ENCODE measurements at places on chromosomes 1 and 21.

GRCh38 chr1:108884968-108885367, 8.2 kb downstream of the GPSM2 start:
- no peak for DNase-seq

DNA sequence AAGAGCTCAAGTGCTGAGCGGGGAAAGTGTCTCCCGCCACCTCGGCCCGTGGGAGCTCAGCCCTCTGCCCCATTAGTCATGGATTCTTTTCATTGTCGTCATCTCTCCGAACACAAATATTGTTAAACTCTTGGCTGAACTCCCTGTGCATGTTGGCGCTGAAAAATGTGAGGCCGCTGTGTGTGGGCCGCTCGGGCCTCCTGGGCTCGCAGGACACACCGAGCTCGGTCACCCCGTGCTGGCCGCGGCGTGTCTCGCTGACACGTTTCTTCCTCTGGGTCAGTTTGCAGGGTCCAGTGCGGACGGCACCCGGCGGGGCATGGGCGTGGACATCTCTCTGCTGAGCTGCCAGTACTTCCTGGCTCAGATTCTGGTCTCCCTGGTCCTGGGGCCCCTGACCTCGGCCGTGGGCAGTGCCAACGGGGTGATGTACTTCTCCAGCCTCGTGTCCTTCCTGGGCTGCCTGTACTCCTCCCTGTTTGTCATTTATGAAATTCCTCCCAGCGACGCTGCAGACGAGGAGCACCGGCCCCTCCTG, 25.6 kb downstream of the SLC45A1 start:
- DNase-seq = no peak

DNA sequence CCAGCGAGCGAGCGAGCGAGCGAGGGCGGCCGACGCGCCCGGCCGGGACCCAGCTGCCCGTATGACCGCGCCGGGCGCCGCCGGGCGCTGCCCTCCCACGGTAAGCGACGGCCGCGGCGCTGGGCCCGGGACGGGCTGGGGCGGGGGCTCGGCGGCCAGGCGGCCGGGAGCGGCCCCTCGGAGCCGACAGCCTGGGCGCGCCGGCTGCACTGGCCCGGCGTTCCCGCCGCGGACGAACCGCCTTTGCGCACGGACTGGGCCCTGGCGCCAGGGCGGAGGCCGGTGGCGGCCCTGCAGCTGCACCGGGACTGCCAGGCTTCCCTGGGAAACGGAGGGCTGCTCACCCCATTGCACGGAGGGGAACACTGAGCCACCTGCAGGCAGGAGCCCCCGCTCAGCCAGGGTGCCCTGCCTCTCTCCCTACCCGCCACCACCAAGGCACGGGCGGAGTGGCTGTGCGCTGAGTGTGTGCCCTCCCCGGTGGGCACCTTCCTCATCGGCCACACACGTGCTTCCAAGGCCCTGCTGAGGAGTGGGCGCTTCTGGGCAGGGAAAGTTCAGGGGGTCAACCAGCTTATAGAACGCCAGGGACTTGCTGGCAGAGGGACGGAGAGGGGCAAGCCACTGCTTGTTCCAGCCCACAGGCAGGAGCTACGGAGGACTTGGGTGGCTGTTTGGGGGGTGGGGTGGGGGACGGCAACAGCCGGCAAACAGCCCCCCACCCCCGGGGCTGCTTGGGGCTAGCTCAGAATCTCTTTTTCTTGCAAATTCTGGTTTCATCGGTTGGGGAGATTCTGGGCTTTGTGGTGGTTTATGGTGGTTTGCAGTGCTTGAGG, 532 bp downstream of the CSF1 start:
- DNase-seq = no peak

- no peak for DNase-seq
Measured at GRCh38 chr1:18176619-18177018, 69.0 kb downstream of the IGSF21 start.

DNA sequence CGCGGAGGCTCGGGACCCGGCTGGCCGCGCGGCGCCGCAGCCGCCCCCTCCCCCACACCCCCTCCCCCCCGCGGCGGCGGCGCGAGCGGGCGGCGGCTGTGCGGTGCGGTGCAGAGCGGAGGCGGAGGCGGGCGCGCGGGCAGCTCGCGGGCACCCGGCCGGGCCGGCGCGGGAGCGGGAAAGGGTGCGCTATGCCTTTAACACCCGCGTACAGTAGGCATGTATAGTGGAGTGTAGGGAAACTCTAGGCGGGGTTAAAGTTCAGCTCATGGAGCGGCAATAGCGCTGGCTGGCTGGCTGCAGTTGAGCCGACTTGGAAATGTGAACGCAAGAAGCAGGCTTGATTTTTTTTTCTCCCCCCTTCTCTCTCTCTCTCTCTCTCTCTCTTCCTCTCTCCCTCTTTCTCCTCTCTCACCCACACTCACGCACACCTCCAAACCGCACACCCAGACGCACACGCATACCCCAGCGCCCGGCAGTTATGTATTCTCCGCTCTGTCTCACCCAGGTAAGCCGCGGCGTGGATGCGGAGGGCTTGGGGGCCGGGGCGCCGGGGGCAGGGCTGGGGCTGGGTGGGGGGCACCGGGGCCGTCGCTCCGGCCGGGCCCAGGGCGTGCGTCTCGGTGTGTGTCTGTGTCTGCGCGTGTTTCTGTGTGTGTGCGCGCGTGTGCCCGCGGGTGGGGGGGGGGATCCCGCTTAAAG, at the start of gene NFIA:
NFIA (plus strand) TSS at position 251 of the 702 bp plus-strand sequence.
- DNase-seq = no peak

- no peak for DNase-seq
Measured at GRCh38 chr1:213014642-213015041, 1.0 kb downstream of the ANGEL2 start.

GRCh38 chr1:170699696-170700095, 35.8 kb downstream of the PRRX1 start:
- no peak for DNase-seq

GRCh38 chr1:117198097-117198496, 12.6 kb downstream of the VTCN1 start:
- no peak for DNase-seq

DNA sequence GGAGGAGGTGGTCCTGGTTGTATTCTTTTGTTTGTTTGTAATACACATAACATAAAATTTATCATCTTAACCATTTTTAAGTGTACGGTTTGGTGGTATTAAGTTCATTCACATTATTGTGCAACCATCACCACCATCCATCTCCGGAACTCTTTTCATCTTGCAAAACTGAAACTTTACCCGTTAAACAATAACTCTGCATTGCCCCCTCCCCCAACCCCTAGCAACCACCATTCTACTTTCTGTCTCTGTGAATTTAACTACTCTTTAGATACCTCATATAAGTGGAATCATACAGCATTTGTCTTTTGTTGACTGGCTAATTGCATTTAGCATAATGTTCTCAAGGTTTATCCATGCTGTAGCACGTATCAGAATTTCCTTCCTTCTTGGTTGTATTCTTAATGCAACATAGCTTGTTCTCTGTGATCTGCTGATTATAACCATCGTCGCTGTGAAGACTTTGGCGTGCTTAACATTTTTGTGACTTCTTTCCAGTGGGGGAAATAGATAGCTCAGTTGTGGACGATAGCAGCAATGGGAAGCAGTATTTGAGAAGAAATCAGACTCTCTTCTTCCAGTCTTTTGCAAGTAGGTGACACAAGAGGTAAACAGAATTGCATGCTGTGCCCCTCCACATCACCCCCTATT, 117.5 kb upstream of the HOOK1 start:
- DNase-seq = no peak

GRCh38 chr1:170640581-170640980, 23.4 kb upstream of the PRRX1 start:
- no peak for DNase-seq
